Chondrocyte (in vitro differentiated cells): ENCODE measurements at places on chromosomes 12 and 14. TPM values are rescaled to one million over a fixed set of nuclear protein-coding genes. Genes with fewer than 3 reads are reported as not detected.

DNA sequence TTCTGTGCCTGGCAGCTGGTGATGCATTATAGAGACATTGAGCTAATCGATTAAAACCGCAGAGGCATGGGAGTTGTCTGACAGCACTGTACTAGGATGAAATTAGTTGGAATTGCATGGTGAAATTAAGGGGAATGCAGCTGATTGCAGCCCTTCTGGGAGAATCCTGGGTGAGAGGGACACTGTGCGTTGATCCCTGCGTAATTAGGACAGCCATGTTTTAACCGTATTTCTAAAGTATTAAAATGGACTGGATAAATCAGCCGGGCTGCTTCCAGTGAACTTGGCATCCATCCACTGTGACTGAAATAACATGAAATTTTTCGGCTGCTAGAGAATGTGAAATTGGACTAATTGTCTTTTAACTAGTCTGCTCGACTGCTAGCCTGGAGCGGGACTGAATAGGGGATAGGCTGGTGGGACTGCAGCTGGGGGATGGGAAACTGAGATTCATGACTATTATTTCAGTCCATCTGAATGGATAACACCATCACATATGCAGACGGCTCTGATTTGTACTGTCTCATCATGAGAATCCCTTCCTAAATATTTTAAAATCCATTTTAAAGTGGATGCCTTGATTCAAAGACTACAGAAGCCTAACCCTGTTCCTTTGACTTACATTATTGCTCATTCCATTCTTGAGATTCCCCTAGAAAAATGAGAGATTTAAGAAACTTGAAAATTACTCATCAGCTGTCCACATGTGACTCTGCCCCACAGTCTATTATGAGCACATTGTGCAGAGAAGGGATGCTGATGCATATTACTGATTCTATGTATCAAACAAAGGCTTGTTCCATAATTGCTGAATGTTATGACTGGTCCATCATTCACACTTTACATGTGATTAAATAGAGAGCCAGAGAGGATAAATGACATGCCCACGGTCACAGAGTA lies 343.9 kb downstream of the NPAS3 start:
- H3K36me3 ChIP-seq, result peaks cover 2% of the 10 kb centered on the region
- H3K27ac ChIP-seq, result no peak overlapping the region
- no peak overlapping the region for H3K4me3 ChIP-seq
- DNase-seq, result no peak
- H3K4me1 ChIP-seq, result peaks cover 3% of the 10 kb centered on the region

- H3K36me3 ChIP-seq, result peaks cover 3% of the 10 kb centered on the region
- peak overlapping the region; percentile 29 for H3K27ac ChIP-seq
- no peak for DNase-seq
- H3K27me3 ChIP-seq, result no peaks in the 10 kb centered on the region
- peaks cover 40% of the 10 kb centered on the region for H3K4me1 ChIP-seq
Measured at GRCh38 chr14:50823762-50824636, 7.0 kb downstream of the NIN start.

Gene TSPAN11
- 0.87 to 1.9 TPM (median 0.95 TPM) in 3 replicates for total RNA-seq

DNA sequence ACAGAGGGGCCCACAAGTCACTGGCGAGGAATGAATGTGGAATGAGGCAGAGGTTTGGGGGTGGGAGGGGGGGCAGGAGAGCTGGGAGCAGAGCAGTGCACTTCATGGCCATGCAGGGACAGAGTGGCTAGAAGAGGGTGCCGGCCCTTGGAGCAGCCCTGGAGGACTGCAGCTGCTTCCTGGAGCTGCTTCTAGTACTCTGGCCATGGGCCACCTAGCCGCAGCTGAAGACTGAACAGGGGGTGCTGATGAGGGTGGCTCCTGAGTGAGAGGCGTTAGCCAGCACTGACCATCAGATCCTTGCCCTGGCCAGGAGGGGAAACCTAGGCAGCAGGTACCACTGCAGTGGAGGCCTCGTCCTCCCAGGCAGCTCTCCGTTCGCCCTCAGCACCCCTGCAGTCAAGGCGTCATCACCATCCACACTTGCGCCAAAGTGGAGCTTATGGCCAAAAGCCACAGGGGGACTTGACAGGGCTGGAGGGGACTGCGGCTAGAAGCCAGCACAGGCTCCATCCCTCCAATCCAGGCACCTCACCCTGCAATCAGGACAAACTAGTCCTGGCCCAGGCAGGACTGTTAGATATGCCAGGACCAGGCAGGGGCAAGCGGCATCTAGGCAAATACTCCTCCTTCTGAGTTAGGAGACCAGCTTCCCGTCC lies 16.4 kb downstream of the OTUB2 start:
- H3K36me3 ChIP-seq, result peaks cover 4% of the 10 kb centered on the region
- no peaks in the 10 kb centered on the region for H3K27me3 ChIP-seq
- no peak overlapping the region for H3K27ac ChIP-seq
- no peaks in the 10 kb centered on the region for H3K4me1 ChIP-seq

DNA sequence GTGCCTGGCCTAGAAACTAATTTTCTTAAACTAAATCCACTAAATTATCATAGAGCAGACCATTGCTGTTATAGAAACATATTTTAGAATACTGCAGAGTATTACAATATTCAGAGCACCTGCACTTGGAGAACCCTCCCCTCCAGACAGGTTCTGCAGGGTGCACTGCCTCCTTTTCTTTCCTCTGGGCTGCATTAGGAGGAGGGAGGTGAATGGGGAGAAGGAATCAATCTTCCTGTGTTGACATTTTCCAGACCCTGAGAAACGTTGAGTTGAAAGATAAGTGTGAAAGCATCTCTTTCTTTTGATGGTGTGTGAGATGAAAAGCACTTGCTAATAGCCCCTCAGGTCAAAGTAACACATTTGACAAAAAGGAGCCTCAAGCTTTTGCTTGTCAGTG lies 7.3 kb downstream of the SYNE2 start:
- H3K36me3 ChIP-seq, result no peaks in the 10 kb centered on the region
- DNase-seq, result no peak
- H3K27me3 ChIP-seq, result no peaks in the 10 kb centered on the region
- H3K4me1 ChIP-seq, result peaks cover 7% of the 10 kb centered on the region
- H3K27ac ChIP-seq, result no peak overlapping the region
- H3K4me3 ChIP-seq, result no peak overlapping the region
